ENCODE measurements at places on chromosomes 6 and 20.
A peak's percentile ranks its signal among the peaks of the same experiment; 100 is the strongest.

- DNase-seq: no peak
Observed at GRCh38 chr6:106764353-106764980, 135.1 kb downstream of the QRSL1 start.

DNA sequence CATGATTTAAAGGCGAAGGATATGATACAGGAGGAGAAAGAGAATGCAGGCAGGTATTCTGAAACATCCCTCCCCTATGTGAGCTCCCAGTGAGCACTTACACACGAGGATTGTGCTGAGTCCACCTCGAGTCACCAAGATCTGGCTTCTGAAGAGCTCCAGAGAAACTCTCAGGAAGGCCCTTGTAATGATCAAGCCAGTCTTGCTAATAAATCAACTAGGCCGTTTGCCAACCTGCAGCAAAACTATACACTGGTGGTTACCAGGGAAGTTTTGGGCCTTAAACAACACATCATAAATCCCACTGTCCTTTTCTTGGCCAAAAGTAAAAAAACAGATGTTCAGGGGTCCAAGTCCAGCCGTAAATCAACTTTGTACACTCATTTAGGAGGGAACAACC lies 79.2 kb downstream of the STXBP5 start:
- DNase-seq: no peak

DNA sequence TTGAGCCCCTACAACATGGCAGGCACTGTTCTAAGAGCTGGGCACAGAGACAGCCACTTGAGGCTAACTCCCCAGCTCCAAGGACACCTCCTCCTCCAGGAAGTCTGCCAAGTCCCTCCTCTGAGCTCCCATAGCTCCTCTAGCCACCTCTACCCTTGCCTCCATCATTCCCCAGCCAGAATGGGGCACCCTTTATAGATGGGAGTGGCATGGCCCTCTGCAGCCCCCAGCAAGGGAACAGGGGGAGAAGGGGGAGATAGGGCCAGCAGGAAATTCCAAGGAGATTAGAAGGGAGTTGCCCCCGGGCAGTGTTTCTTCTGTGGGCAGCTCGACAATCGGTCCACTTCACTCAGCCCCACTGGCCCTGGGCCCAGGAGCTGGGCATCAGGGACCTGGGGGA lies 19.7 kb upstream of the TLDC2 start:
- DNase-seq: no peak

GRCh38 chr6:168179133-168179532 lies 100.1 kb upstream of the FRMD1 start:
- no peak for DNase-seq

- DNase-seq: no peak
Observed at GRCh38 chr6:112557961-112558360, 210.8 kb downstream of the RFPL4B start.

GRCh38 chr20:23126281-23127061 lies 40.3 kb upstream of the CD93 start:
- DNase-seq: no peak

DNA sequence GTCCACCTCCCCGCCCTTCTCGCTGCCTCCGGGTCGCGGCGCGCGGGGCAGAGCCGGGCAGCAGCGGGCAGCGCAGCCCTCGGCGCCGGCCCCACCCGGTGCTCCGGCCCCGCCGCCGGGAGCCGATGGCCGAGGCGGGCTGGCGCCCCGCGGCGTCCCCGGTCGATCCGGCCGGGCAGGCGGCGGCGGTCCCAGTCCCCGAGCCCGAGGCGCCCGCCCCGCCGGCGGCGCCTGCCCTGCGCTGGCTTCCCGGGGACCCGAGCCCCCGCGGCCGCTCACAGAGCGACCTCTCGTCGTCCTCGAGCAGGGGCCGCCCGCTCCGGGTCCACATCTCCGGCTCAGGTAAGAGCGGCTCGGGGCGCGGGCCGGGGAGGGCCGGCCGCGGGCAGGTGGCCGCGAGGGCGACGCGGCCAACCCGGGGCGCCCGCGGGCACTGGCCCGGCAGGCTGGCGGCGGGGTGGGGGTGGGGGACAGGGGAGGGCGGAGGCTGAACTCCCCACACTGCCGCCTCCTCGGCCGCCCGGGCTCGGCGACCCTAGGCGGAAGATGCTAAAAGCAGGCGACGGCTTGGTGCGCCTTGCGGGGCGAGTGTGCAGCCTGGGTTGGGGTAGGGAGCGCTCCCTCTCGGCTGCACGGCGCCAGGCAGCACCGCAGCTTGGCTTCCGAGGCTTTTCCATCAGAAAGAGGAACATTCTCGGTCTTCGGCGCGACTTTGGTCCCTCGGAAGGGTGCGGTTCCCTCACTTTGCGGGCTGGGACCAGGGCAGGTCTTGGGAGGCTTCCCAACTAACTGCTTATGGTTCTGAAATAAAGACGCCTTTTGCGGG lies 25.6 kb upstream of the FUCA2 start:
- peak; percentile 67 for DNase-seq

- no peak for DNase-seq
Observed at GRCh38 chr6:14075095-14075503, 42.5 kb upstream of the CD83 start.

- no peak for DNase-seq
Observed at GRCh38 chr6:56729719-56730118, 87.0 kb upstream of the DST start.

GRCh38 chr20:44017211-44017610 lies 102.6 kb downstream of the TOX2 start:
- no peak for DNase-seq

DNA sequence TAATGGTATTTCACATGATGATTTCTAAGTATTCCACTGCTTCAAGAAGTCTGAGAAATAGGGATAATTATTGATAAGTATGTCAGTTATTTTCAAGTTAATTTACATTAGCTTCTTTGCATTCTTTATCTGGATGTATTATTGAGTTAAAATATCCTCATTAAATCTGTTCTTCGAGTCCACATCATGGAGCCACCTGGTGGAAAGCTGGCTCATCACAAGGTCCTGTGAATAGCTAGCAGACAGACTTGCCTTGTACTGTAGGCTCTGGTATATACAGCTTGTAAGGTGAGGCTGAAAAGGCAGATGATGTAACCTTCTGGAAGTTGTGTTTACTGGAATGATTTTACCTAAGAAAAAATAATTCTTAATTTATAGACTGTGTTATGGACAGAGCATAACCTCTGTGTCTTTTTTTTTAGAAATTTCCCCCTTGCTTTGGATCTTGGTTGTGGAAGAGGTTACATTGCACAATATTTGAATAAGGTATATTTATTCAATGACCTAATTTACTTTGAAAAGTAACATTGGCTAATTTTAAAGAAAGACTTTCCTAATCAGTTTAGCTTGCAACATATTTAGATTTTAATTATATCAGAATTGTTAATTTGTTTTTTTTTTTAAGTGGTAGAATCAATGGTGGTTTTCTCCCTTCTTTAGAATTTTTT lies 3.5 kb downstream of the NDUFAF5 start:
- peak; percentile 16 for DNase-seq

DNA sequence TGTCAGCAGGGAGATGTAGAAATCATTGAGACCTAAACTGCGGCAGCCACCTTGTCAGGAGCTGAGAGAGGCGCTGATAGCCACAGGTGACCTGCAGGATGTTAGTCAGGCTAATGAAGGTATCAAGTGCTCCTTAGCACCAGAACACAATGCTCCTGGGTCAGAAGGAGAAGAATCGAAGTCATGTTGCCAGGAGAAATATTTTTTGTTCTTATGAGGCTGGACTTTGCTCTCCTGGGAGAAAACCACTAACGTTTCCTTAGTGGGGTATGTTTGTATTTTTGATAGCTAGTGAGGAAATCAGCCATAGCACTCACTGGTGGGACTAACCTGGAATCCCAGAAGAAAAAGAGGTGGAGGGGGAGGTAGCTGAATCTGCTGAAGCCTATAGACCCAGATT lies 120.9 kb upstream of the LRFN2 start:
- no peak for DNase-seq

GRCh38 chr20:46342451-46343347 lies 34.4 kb upstream of the CDH22 start:
- no peak for DNase-seq

- DNase-seq: no peak
Observed at GRCh38 chr6:128097009-128097408, 196.2 kb upstream of the THEMIS start.

GRCh38 chr6:66962082-66962481 lies 1255.1 kb upstream of the EYS start:
- no peak for DNase-seq

DNA sequence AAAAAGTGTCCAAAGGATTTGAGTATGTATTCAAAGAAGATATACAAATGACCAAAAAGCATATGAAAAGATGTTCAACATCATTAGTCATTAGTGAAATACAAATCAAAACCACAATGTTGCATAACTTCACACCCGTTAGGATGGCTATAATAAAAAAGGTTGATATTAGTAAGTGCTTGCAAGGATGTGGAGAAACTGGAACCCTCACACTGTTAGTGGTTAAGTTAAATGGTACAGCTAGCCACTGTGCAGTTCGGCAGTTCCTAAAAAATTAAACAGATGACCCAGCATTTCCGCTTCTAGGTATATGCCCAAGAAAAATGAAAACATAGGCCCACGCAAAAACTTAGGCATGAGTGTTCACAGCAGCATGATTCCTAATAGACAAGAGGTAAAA lies 38.6 kb downstream of the IBTK start:
- DNase-seq: no peak

DNA sequence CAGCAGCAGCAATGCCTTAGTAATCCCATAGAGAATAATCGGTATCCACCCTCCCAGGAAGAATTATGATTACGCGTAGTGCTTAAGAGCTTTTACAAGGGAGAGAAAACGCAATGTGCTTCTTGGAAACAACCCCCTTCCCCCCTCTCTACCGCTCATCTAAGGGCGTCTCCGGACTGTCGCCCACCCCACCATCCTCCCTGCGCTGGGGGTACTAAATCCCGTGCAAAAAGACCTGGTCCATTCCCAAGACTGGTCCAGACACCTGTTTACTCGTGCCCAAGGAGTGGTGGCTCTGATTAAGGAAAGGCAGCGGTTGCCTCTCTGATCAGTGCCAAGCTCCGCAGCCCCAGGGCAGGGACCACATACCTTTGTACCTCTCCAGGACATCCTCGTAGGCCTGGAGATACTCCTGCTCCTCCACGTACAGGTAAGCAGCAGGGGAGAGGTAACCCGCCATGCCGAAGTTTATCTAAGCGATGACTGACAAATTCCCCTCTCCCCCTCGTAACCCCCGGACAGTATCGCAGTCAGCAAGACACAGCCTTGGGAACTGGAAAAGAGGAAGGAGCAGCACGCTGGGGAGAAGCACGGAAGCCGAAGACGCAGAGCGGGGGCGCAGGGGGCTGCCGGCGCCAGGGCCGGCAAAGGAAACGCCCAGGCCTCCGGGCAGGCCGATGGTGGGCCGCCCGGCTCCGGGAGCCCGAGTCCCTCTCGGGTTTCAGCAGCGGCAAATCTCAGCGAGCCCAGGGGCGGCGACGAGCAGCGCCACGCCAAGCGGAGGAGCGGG lies 112.0 kb upstream of the BEND6 start:
- DNase-seq: peak; percentile 5

DNA sequence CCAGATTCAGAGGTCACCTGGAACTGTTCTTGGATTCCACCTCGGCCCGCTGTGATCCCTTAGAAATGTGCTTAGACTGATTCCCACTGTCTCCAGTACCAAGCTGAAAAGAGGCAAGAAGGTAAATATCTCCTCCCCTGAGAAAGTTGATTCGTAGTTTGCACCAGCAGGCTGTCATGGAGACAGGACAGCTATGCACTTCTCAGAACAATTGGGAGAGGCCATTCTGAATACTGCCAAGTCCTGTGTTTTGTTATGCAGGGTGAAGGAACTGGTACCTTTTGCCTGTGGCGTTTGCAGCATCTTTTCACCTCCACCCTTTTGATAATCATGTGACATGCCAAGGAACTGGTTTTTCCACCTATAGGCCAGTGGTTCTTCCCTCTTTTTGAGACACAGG lies 58.2 kb upstream of the RNGTT start:
- DNase-seq: no peak

DNA sequence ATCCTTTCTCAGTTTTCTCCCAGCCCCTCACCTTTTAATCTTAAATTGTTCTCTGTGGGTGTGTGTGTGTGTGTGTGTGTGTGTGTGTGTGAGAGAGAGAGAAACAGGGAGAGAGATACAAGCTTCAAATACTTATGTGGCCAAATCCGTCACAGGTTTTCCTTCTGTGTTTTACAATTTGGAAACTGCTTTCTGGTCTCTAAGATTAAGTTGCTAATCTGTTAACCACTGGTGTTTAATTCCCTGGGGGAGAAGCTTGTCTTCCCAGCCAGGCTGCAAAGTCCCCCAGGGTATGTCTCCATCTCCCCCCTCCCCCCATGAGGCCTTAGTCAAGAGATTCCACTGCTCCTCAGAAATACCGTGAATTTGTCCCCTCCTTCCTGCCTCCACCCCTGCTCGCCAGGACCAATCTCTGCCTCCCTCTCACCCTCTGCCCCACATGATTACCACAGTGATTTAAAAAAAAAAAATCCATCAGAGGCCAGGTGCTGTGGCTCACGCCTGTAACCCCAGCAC lies 49.0 kb downstream of the RIPOR3 start:
- DNase-seq: no peak

DNA sequence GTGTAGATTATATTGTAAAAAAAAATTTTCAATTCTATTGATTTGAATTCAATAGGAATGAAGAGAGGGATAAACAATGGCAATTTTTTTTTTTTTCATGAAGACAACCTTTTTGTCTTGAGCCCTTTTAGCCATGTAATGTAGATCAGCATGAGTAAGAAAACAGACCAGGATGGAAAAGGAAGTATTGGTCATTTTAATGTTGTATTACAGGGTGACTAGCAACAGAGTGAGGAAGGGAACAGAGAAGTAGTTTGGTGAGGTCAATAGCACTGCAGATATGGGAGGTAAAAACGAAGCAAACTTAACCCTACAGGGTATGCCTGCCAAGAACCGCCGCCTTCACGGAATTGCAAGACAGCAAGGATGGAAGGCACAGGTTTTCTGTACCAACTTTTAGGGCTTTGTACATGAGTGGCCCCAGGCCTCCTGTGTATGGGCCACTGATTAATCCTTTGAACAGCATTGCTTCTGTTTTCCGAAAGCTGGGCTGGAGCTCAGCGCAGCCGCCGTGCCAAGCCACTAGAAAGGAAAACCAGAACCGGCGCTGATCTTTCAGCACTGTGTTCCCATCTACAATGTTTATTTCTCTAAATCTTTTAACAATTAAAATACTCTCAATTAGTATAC lies 383.7 kb downstream of the CENPW start:
- no peak for DNase-seq

GRCh38 chr20:60009826-60010616 lies 51.8 kb downstream of the CDH26 start:
- DNase-seq: no peak

All from activated naive CD8-positive, alpha-beta T cell treated with anti-CD3 and anti-CD28 coated beads, Interleukin-2, amount 50 U/mL, for 24 hours (primary cell).